SHP77 treated with DMSO at 0.1 percent for 48 hours (cell line): ENCODE measurements at places on chromosomes 3 and 15.

DNA sequence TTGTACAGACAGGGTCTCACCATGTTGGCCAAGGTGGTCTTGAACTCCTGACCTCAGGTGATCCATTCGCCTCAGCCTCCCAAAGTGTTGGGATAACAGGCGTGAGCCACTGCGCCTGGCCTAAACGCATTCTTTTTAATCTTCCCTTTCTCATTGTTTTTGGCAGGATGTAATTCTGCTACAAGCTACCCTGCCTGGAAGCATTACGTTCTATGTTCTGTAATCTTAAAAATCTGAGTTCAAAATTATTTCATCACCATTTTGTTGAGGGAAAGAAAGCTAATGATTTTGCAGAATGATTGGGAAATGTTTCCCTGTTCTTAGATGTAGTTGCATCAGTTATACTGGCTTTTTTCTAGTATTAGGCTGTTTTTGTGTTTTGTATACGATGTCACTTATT lies 71.5 kb downstream of the RGMA start:
- no peak for DNase-seq

GRCh38 chr15:69713726-69714559 lies 261.3 kb downstream of the RPLP1 start:
- DNase-seq: no peak

- DNase-seq: no peak
These were observed 229.7 kb upstream of the EIF1B start for GRCh38 chr3:40079847-40080240.

- DNase-seq: no peak
These were observed 49.2 kb upstream of the NMD3 start for GRCh38 chr3:161171639-161172552.

- DNase-seq: no peak
These were observed 29.6 kb downstream of the MGLL start for GRCh38 chr3:127792541-127793292.

- no peak for DNase-seq
These were observed 44.2 kb downstream of the ZMAT3 start for GRCh38 chr3:179027326-179027900.

DNA sequence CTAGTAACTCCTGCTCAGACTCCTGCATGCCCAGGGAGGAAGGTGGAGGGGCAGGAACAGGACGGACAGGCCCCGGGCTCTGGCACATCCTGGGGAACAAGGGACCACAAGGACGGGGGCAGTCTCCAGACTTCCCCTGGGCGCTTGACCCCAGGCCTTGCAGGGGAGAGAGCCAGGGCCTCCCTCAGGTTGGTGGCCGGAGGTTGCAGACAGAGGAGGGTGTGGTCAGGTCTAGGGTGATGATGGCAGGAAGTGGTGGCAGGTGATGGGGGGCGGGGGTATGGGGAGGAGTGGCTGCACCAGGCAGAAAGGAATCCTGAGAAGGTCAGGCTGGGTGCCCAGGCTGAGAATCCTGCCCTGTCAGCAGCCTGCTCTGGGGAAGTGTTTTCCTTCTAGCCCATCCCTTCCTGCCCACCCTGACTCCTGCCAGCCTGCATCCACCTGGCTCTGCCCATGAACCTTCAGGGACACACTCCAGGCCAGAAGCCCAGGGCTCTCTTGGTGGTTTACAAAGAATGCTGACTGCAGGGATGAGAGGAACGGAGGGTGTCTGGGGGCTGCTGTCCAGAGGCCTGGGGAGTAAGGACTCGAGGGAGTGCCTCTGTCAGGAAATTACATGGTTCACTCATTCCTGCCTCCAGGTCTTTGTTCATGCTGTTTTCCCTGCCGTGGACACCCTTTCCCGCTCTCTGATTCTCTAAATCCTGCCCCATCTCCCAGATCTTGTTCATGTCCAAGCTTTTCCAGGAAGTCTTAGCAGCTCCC lies 15.8 kb downstream of the LOXL1 start:
- DNase-seq: no peak

- DNase-seq: no peak
These were observed 255.7 kb downstream of the MBNL1 start for GRCh38 chr3:152524198-152525140.

GRCh38 chr3:100047455-100048141 lies 66.7 kb downstream of the FILIP1L start:
- no peak for DNase-seq

DNA sequence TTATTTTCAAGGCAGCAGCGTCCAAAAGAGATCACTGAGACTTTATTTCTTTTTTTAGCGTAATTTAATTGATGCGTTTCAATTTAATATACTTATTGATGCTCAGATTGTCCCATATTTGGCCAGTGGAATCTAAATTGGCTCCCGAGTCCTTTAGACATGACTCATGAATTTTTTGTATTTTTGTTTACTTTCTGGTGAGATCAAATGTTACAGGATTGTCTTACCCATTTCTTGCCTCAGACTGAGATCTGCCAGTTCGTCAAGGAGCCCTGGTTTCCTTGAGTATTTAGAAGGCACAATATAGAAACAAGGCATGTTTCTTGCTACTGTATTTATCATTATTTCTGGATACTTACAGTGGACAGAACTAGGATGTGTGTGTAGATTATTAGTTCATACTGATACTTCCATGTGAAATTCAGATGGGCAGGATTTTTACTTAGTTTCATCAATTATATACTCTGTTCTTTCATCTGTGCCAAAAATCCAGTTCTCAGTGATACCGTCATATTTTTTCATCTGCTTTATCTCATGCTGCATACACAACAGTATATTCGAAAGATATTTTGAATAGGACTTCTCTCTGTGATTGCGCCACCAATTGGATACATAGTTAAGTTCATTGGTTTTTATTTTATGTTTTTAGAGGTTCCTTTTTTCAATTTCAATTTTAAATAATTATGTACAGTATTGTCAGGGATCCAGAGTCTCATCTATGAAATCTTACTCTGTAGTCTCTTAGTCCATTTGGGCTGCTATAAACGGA lies 436.9 kb upstream of the C2CD4B start:
- DNase-seq: no peak

DNA sequence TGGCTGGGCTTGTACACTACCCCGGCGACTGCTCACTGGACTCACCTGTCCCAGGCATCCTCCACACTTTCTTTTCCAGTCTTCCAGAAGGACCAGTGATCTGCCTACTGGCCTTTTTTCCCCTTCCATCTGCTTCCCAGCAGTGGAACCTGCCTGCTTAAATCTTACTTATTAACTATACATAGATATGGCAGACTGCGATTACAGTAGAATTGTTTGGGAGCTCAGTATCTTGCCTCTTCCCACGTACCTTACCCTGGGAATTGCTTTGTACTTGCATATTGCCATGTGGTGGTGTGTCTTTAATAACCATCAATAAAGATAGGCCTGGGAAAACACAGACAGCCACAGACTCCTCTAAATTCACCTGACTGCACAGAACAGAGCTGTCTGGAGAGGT lies 11.8 kb upstream of the HES1 start:
- DNase-seq: no peak

- DNase-seq: no peak
These were observed 47.8 kb upstream of the RARB start for GRCh38 chr3:25380222-25380739.

GRCh38 chr15:70521576-70522322 lies 241.6 kb downstream of the UACA start:
- no peak for DNase-seq

- DNase-seq: no peak
These were observed 40.9 kb upstream of the LARS2 start for GRCh38 chr3:45347315-45348000.

- DNase-seq: no peak
These were observed 152.4 kb upstream of the CGNL1 start for GRCh38 chr15:57223887-57224286.

DNA sequence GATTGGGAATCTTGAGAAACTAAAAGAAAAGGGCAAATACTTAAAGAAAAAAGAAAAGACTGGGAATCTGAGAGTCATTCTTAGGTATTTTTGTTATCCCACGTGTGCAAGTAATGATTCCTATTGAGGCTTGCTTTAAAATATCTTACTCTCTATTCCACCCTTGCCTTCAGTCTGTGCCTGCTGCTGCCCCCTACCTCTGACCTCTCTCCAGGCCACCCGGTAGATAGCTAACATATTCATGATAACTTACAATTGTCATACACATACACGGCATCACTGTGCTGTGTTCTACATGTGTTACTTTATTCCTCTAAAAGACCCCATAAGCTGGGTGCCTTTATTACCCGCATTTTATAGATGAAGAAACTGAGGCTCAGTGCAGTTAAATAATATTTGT lies 27.8 kb upstream of the ATP13A3 start:
- DNase-seq: no peak

- DNase-seq: no peak
These were observed 25.8 kb downstream of the FAM98B start for GRCh38 chr15:38479756-38480155.

- no peak for DNase-seq
These were observed 24.7 kb downstream of the MBNL1 start for GRCh38 chr3:152293347-152294006.

- DNase-seq: no peak
These were observed 28.4 kb upstream of the PIK3CB start for GRCh38 chr3:138862924-138863775.

GRCh38 chr3:42544492-42545283 lies 37.1 kb downstream of the SEC22C start:
- DNase-seq: peak; percentile 68

- DNase-seq: no peak
These were observed 305.3 kb downstream of the EPHB1 start for GRCh38 chr3:135100366-135100765.

DNA sequence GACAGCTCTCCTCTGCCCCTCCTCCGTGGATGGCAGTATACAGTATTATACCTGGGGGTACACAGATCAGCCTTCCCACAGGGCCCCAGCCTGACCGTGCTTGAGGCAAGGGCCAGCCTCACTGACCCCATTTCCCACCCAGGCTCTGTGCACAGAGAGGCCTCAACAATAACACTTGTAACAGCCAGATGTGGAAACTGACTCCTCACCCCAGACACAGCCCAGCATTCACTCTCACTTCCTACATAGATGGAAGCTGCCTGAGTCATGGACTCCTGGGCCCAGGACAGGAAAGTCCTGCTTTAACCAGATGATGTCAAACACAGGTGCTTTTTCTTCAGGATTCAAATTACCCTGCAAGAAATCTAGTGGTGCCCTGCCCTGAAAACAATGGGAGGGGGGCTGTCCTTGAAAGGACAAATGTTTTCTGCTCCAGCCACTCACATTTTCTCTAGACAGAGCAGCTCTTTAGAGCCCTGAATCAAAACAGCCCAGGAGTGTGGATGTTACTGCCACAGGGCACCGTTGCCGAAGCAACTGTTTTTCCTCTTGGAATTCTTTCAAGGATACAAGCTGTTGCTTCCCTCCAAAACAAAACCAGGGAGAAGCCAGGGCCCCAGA lies 16.4 kb downstream of the CCDC12 start:
- no peak for DNase-seq

DNA sequence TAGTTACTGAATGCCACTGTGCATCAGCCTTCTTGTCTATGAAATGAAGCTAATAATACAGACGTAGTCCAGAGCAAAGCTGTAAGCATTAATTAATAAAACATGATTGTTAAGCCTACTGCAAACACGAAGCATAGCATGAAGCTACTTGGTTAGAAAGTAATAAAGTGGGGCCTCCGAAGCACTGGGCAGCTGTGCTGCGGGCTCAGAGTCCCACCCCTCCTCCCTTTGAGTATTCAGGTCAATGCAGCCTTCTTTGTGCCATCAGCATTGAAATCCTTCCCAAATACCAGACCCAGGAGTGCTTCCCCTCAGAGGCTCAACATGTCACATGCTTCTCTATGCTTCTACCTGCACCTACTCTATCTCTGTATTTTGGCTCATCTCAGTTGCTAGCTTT lies 1112.6 kb downstream of the IGSF11 start:
- no peak for DNase-seq

GRCh38 chr15:80367094-80367493 lies 37.1 kb upstream of the ARNT2 start:
- no peak for DNase-seq

GRCh38 chr15:45812200-45812599 lies 177.4 kb downstream of the SQOR start:
- DNase-seq: no peak

DNA sequence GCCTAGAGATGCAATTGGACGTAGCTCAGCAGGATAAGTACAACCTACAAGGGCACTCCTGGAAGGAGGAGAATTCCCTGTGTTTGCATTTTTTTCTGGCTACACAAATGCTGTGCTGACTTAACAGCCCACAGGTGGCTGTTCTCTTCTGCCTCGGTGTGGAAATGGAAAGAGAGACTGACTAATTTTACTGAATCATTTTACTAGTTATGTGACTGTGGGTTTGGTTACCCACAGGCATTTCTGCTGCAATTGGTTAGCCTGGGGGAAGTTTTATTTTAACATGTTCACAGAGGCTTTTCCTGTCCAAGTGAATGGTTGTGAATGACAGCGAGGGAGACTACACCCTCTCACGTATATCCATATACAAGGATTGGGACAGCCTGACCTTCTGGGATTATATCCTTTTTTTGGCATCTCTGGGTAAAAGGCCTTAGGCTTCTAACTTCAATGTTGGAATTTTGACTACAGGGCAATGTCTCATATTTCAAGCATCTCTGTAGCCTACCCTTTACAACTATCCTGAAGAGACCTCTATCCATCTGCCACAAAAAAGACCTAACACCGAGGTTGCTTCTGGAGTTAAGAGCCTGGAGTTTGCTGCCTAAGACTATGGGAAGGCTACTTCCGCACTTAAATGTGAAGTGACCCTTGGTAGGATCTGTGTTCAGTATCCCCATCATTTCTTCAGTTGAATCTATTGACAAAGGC lies 67.2 kb upstream of the TP63 start:
- no peak for DNase-seq

DNA sequence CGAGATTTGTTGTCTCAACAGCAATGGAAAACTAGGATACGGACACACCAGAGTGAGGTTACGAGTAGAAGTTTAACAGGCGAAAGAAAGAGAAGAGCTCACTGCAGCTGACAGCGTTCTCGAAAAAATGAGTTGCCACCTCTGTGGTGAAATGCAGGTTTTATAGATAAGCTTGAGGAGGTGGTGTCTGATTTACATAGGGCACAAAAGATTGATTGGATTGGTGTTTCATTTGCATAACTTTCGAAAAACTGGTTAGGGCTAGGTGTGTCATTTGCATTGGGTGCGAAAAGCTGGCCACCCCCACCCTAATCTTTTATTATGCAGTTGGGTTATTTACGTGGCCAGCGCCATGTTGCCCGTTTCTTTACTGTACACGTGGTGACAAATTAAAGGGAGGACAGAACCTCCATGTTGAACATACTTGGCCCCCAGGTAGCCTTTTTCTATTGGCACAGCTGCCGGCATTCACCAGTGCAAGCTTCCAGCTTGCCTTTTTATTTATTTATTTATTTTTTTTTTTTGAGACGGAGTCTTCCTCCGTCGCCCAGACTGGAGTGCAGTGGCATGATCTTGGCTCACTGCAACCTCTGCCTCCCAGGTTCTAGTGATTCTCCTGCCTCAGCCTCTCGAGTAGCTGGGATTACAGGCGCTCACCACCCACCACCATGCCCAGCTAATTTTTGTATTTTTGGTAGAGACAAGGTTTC lies 8.3 kb downstream of the IFT122 start:
- DNase-seq: no peak

- DNase-seq: no peak
These were observed 515.6 kb downstream of the ZIC1 start for GRCh38 chr3:147924755-147925154.
